Right forelimb (tissue), 1 donor: ENCODE measurements at places on chromosomes 2 and 18.

GRCh38 chr18:54843314-54843713, 15.0 kb downstream of the RAB27B start:
- no peak for DNase-seq

DNA sequence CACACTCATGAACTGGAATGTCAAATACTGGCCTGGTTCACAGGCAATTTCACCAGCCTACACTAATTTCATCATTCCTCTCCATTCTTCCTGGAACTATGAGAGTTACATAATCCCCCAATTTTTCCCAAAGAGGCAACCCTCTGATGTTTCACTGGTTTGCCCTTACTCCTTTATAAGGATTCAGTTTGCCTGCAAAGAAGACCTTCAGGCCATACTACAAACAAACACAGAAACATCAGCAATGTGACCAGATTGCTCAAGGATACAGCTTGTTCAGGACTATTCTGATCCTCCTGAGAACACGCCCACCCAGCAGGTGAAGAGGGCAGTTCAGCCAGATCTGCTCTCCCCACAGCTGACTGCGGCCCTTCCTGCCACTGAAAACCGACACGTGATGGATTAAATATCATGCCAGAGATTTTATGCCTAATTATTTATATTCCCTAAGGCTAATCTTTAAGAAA, 215.5 kb downstream of the ETAA1 start:
- no peak for DNase-seq

GRCh38 chr18:80088823-80089222, 20.2 kb upstream of the ADNP2 start:
- no peak for DNase-seq

GRCh38 chr2:120845277-120845676, 109.6 kb downstream of the GLI2 start:
- peak; percentile 73 for DNase-seq

GRCh38 chr2:174634130-174635014, 36.8 kb upstream of the WIPF1 start:
- DNase-seq = no peak

GRCh38 chr18:79928563-79928960, 22.9 kb downstream of the SLC66A2 start:
- no peak for DNase-seq

DNA sequence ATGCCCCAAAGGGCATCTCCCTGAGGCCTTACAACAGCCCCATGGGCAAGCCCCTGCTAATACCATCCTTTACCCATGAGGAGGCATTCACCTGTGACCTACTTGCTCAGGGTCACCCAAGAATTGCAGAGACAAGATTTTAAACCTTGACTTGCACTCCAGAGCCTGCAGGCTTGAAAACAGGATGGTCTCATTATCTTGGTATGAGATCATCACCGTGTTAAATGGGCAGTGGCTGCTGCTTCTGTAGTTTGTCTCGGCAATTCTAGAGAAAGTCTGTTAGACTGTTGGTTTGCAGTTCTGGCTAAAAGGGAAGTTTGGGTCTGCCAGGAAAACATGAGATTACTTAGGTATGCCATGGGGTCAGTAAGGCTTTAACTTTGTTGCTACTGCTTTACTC, 698.9 kb downstream of the GALR1 start:
- no peak for DNase-seq

- no peak for DNase-seq
These were observed at the start of gene CTLA4 for GRCh38 chr2:203867561-203868200. CTLA4 (plus strand) TSS chr2:203867771; CDS start chr2:203867943, 172 bp downstream.

DNA sequence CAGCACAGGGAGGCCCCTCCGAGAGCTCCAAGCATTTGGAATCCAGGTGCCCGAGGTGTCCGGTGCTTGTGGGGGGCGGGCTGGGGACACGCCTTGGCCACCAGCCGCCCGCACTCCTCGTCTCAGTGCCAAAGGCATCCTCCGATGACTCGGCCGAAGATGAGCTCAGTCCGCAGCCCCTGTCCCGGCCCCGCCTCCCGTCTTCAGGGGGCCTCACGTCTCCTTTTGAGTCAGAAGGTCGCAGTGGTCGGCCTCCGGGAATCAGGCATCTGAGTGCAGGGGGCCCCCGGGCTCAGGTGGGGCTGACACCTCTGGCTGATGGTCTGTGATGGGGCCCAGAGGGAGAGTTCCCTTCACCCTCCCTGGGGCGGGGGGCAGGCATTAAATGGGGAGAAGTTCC, 74.8 kb downstream of the NFATC1 start:
- no peak for DNase-seq

DNA sequence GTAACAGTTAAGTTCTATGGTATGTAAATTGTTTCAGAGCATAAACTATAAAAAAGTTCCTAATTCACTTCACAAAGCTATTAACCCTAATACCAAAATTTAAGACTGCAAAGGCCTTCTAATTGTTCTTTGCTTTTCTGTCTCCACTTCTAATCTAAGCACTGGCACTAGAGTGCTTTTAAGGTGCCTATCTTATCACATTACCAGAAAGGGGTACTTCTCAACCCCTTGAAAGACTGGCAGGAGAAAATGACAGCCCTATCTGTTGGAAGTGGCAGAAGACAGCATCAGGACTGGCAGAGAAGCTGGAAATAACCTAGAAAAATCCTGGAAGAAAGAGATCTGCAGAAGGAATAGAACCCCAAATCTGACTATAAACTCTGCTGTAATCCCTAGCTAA, 10.3 kb downstream of the CNRIP1 start:
- no peak for DNase-seq

- peak; percentile 46 for DNase-seq
These were observed 56.0 kb upstream of the RAB6C start for GRCh38 chr2:129923265-129924091.

DNA sequence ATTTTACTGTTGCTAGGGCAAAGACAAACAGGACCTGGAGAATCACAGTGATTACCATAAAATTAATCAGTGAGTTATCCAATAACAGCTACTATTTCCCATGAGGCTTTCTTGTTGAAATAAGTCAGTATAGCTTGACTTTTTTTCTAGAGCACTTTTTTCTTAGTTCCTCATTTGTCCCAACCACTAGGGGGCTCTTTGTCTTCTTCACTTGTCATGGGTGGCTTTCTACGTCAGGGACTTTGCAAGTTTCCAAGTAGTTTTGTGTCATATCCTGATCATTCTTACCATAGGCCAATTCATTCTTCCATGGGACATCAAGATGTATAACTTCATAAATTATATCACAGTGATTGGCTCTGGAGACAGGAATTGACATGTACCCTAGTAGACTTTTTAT, 1019.6 kb upstream of the PIK3C3 start:
- no peak for DNase-seq

GRCh38 chr2:233400341-233400740, 46.0 kb downstream of the DGKD start:
- DNase-seq = no peak

DNA sequence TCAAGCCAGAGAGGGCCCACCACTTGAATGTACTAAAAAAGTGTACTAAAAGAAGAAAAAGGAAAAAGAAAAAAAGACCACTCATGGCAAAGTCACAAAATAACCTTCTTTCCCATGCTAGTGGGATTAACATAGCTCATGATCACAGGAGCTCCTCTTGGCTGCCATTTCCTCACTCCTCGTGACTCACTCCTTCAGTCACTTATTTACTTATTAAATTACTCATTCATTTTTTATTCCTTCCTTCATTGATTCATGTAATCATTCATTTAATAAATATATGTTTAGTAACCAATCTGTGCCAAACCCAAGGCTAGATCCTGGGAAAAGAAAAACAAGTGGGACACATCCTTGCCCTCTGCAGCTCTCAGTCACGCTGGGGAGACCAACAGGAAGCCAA, 300.5 kb downstream of the INSIG2 start:
- DNase-seq = no peak

DNA sequence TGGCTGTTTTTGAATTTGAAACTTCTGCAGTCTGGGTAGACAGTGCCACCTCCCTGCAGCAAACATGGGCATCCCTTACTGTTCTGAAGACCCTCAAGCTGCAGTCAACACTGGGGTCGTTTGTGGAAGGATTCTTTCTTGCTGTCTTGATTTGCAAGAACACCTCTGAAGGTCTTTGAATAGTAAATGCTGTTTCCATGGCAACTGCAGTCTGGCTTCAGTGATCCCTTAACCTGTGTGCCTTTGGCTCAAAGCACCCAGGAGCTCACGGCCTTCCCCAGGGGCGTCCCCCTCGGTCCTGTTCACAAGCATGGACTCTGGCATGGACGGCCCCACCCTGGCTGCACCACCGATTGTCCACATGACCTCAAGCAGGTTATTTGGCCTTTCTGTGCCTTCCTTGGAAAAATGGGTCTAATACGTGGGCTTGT, 38.3 kb downstream of the LRRFIP1 start:
- no peak for DNase-seq

GRCh38 chr2:239688840-239689239, 288.0 kb upstream of the HDAC4 start:
- peak; percentile 44 for DNase-seq

- no peak for DNase-seq
These were observed 29.3 kb downstream of the MEX3C start for GRCh38 chr18:51168026-51168742.

DNA sequence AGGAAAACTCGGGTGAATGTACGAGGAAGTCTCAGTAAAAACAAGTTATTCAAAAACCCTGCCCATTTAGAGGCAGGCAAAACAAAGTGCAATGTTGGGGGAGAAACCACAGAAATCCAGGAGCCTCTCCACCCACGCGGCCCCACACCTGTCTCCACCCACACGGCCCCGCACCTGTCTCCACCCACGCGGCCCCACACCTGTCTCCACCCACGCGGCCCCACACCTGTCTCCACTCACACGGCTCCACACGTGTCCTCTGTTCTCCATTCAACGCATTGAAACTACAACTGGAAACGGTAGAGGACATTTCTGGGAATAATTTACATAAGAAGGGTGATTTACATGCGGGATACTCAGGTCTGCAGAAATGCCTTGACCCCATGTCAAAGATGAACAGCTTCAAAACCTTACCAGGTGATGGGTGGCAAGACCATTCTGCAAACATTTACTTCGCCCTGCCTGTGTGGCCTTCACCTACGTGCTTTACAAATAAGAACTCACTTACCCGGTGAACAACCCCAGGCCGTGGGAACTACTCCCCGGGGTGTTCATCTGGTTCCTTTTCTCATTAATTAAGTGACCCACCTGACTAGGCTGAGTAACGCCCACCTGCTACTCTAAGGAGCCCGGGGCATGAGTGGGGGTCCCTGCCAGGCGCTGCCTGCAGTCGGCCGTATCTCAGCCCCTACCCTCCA, 100.4 kb downstream of the EIPR1 start:
- no peak for DNase-seq

DNA sequence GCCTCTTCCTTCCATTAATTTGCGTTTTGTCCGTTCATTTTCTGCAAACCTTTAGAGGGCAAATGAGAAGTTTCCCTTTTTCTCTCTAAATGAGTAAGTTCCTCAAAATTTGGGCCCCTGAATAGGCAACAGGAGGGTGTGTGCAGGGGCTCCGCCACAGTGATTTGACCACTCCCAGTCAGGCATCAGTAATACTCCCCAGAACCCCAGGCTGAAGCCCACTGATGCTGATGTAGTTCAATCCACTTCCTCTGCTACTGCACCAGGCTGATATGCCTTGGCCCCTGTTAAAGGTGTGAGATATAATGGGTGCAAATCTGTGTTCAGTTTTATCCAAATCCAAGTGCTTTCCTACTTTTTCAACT, 1150.0 kb downstream of the RPIA start:
- DNase-seq = no peak

- no peak for DNase-seq
These were observed 7.2 kb downstream of the CPSF3 start for GRCh38 chr2:9430316-9431293.

DNA sequence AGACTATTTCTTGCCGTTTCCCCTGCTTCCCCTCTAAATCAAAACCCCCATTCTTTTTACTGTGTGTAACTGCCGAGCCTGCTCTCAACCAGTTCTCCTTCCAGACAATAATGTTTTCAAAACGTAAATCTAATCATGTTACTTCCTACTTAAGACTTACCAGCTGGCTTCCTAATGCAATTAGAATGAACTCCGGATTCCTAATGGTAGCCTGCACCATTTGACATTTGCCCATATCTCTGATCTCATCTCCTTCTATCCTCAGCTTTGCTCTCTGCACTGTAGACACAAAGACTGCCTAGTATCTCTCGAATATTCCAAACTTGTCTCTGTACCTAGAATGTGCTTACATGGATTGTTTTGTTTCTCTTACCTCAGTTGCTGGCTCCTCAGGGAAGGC, 12.9 kb downstream of the TTL start:
- no peak for DNase-seq

- no peak for DNase-seq
These were observed 114.8 kb downstream of the ATL2 start for GRCh38 chr2:38262069-38262871.

DNA sequence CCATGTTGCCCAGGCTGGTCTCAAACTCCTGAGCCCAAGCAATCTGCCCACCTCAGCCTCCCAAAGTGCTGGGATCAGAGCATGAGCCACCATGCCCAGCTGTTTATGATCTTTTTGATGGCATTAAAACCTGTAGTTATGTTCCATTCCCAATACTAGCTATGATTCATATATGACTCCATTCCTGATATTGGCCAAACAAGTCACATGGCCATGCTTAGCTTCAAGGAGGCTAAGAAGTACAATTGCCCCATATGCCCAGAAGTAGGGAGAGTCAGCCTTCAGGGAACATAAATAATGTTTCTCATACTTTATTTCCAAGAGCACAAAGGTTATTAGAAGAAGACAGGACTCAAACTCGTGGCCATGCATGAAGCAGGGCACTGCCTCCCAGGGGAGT, 132.4 kb upstream of the RAB6C start:
- no peak for DNase-seq

GRCh38 chr18:3791238-3791637, 341.3 kb downstream of the TGIF1 start:
- no peak for DNase-seq

DNA sequence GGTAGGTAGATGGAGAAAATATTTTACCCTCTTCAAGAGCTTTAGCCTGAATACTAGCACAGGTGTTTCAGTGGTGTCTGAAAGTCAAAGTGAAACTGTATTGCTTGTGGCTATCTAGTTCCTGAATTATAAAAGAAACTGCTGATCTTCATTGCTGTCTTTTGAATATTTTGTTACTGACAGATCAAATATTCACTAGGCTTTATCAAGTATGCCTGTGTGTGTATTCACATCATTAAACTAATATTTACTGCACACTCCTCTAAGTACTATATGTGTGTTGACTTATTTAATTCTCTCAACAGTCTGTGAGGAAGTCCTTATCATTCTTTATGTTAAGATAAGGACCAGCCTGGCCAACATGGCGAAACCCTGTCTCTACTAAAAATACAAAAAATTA, 139.6 kb downstream of the SOCS6 start:
- DNase-seq = no peak
